ENCODE measurements at places on chromosomes 5 and 9. TPM values are rescaled to one million over a fixed set of nuclear protein-coding genes. Genes with fewer than 3 reads are reported as not detected.
A peak's percentile ranks its signal among the peaks of the same experiment; 100 is the strongest.

- no peaks in the 10 kb centered on the region for H3K27me3 ChIP-seq
- peak overlapping the region; percentile 78 for H3K27ac ChIP-seq
- H3K4me1 ChIP-seq, result peaks cover 32% of the 10 kb centered on the region
- no peaks in the 10 kb centered on the region for H3K36me3 ChIP-seq
These were observed 36.5 kb downstream of the WWC1 start for GRCh38 chr5:168327994-168328393.

- peaks cover 10% of the 10 kb centered on the region for H3K4me1 ChIP-seq
- no peak for DNase-seq
- peaks cover 5% of the 10 kb centered on the region for H3K27me3 ChIP-seq
- H3K36me3 ChIP-seq, result no peaks in the 10 kb centered on the region
- H3K4me3 ChIP-seq, result no peak overlapping the region
- no peak overlapping the region for H3K27ac ChIP-seq
These were observed 161.2 kb upstream of the PITX1 start for GRCh38 chr5:135195270-135195608.

- DNase-seq, result no peak
- no peaks in the 10 kb centered on the region for H3K27me3 ChIP-seq
- no peak overlapping the region for H3K4me3 ChIP-seq
- H3K36me3 ChIP-seq, result no peaks in the 10 kb centered on the region
- H3K27ac ChIP-seq, result no peak overlapping the region
- no peaks in the 10 kb centered on the region for H3K4me1 ChIP-seq
These were observed 224.1 kb downstream of the CACNA1B start for GRCh38 chr9:138101444-138102234.

DNA sequence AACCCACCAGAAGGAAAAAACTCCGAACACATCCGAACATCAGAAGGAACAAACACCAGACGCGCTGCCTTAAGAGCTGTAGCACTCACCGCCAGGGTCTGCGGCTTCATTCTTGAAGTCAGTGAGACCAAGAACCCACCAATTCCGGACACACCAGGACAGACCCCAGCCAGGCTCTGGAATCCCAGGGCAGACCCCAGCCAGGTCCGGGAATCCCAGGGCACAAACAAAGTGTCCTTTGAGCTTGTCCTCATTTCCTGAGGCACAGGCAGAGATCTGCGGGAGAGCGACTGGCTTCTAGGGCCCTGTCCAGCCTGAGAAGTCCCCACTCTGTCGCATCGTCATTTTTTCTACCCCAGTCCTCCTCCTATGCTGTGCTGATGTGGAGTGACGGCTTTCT, 461.1 kb downstream of the ACTL7B start:
- no peaks in the 10 kb centered on the region for H3K4me1 ChIP-seq
- no peaks in the 10 kb centered on the region for H3K36me3 ChIP-seq
- H3K27me3 ChIP-seq, result no peaks in the 10 kb centered on the region
- H3K4me3 ChIP-seq, result no peak overlapping the region
- no peak overlapping the region for H3K27ac ChIP-seq

Gene SPAG8
- total RNA-seq, result 1.4 TPM

DNA sequence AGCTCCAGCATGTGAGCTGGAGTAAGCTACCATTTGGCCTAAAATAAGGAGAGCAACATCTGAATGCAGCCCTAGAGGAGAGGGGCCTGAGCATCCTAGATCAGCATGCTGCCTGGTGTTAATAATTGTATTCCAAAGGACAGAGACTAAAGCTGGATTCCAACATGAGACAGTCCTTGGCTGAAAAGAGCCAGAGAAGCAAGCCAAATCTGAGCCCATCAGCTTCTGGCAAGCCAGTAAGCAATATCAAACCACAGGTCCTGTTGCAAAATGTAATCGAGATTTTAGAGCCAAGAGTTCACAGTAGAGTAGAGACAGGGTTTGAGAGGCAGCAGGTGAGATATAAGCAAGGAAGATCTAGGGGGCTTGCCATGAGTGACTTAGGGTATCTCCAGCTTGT, 42.3 kb upstream of the DMAC1 start:
- H3K27me3 ChIP-seq, result no peaks in the 10 kb centered on the region
- H3K36me3 ChIP-seq, result no peaks in the 10 kb centered on the region

DNA sequence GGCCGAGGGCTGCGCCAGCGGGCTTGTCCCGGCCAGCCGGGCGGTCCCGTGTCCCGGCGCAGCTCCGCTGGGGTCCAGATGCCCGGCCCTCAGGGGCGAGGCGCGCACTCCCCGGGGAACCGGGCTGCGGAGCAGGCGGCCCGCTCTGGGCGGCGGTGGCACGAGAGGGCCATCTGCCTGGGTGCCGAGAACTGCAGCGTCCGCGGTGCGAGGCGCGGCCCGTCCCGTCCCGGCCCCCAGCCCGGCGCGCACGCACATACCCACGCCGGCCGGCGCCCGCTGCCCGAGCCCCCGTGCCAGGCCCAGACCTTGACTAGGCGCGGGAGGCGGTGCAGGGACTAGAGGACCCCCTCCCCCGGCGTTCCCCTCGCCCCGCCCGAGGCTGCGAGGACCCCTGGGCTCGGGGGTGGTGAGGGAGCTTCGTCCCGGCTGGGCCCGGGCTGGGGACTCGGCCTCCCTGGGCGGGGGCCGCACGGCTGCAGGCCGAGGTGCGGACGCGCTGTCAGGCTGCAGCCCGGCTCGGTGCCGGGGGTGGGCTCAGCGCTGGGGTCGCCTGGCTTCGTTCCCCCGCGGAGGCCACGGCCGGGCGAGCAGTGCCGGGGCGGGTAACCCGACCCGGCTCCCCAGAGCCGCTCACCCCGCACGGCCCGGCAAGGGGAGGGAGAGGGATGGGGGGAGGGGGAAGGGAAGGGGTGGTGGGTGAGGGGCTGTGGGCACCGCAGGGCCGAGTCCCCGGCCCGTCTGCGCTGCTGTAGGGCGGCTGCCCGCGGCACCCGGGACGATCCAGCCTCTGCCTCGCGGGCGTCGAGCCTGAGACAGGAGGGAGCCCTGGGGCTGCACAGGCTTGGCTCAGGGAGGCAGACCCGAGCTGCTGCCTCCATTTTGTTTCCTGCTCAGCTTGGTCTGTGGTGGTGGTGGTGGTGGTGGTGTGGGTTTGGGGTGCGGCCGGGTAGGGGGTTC, 1.2 kb upstream of the NSD1 start:
- peak overlapping the region; percentile 26 for H3K4me3 ChIP-seq
- H3K27ac ChIP-seq, result peak overlapping the region; percentile 90
- peaks cover 12% of the 10 kb centered on the region for H3K36me3 ChIP-seq
- H3K27me3 ChIP-seq, result no peaks in the 10 kb centered on the region
- peaks cover 41% of the 10 kb centered on the region for H3K4me1 ChIP-seq
- peak; percentile 67 for DNase-seq

Gene ZDHHC11B
- 0.16 TPM for total RNA-seq

DNA sequence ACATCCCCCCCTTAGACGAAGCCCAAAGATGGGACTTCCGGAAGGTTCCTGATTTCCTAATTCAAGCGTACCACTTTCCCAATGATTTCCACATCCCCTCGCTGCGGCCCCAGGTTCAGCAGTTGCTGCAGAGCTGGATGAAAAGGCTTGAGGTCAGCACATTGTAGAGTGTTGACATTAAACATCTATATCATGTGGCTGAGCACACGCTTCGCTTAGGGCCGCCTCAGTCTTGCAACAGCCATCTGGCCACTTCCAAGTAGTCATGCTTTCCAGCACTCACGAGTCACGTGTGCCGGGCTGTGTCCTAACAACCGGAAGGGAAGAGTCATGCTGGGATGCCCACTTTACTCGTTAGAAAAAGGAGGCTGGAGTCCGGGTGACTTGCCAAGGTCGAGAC, 340.6 kb upstream of the IRX4 start:
- no peaks in the 10 kb centered on the region for H3K4me1 ChIP-seq
- H3K4me3 ChIP-seq, result no peak overlapping the region
- H3K27me3 ChIP-seq, result no peaks in the 10 kb centered on the region
- no peaks in the 10 kb centered on the region for H3K36me3 ChIP-seq
- H3K27ac ChIP-seq, result no peak overlapping the region
- DNase-seq, result no peak

DNA sequence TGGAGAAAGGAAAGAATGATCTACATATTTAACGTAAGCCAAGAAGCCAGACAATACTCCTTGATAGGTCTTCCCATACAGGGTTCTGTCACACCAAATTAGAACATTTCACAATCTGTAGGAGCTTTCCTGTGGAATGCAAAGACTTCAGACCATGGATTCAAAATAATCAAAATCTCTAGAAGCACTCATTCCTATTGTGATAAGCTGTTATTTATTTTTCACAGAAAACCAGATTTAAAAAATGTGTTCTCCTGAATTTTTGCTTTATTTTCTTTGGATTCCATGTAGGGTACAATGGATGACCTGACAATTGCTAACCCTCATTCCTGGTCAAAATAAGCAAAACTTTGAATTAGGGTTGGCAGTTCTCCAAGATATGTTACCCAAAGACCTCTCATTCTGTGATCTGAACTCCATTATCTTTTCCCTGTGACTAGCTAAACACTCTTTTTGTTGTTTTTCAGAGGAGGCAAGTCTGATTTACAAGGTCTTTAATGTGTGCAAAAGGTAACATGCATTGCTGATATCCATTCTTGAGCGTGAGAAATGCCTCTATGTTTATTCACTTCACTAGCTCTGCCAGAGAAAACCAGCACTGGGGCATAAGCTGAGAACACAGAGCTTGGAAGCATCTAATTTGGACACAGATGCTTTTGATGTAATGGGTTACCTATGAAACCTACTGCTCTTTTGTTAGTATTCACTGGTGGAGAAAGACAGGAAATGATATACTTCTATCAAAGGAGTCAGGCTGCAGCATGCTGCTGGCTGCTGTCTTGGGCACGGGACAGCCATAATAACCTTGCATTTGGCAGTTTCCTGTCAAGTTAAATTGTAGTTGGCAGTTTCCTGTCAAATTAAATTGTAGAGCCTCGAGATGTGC, 31.4 kb downstream of the ACTBL2 start:
- H3K4me1 ChIP-seq, result peaks cover 40% of the 10 kb centered on the region
- H3K4me3 ChIP-seq, result no peak overlapping the region
- no peaks in the 10 kb centered on the region for H3K36me3 ChIP-seq
- no peak for DNase-seq
- no peaks in the 10 kb centered on the region for H3K27me3 ChIP-seq
- peak overlapping the region; percentile 73 for H3K27ac ChIP-seq

DNA sequence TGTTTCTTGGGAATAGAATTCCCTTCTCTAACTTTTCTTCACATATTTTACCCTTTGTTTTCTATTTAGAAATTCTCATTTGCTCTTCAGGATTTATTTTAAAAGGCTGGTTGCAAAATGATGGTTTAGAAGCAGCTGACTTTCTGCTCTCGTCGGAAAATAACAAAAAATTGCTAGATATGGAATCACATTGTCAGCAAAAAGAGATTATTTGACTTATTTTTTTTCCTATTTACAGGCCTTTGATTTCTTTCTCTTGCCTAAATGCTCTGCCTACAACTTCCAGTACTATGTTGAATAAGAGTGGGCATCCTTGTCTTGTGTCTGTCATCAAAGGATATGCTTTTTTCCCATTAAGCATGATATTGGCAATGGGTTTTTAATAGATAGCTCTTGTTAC, 1619.1 kb upstream of the ACO1 start:
- H3K4me1 ChIP-seq, result no peaks in the 10 kb centered on the region
- H3K27me3 ChIP-seq, result no peaks in the 10 kb centered on the region
- H3K36me3 ChIP-seq, result no peaks in the 10 kb centered on the region

Gene NSUN2
- total RNA-seq, result 31.4 TPM

GRCh38 chr9:25442526-25442925, 235.7 kb downstream of the TUSC1 start:
- no peak overlapping the region for H3K27ac ChIP-seq
- H3K4me3 ChIP-seq, result no peak overlapping the region
- no peaks in the 10 kb centered on the region for H3K4me1 ChIP-seq
- peak; percentile 8 for DNase-seq

Gene TMEM252
- total RNA-seq, result 0.16 TPM

Gene SPATA31E1
- 0.08 TPM for total RNA-seq

DNA sequence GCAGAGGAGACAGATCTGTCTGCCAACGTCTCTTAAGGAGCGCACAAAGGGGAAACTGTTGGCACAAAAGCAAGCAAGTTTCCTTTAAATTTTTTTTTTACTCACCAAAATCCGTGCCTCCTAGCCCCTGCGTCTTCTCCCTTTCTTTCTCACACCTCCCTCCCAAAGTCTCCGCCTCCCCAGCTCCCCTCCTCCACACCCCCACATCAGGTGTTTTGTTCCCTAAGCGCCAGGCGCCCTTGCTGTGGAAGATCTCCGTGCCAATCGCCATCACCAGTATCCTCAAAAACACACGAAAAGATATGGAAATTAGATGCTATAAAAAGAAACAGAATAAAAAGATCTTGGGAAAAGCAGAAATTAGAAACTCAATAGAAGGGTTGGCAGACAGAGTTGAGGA, 87.6 kb downstream of the DRD1 start:
- no peaks in the 10 kb centered on the region for H3K4me1 ChIP-seq
- H3K4me3 ChIP-seq, result no peak overlapping the region
- DNase-seq, result no peak
- no peaks in the 10 kb centered on the region for H3K36me3 ChIP-seq
- H3K27me3 ChIP-seq, result no peaks in the 10 kb centered on the region

Gene NUTM2F
- 0.87 TPM for total RNA-seq

Gene PCDHA10
- 13.8 TPM for total RNA-seq

Gene PGM5
- total RNA-seq, result 35.2 TPM

DNA sequence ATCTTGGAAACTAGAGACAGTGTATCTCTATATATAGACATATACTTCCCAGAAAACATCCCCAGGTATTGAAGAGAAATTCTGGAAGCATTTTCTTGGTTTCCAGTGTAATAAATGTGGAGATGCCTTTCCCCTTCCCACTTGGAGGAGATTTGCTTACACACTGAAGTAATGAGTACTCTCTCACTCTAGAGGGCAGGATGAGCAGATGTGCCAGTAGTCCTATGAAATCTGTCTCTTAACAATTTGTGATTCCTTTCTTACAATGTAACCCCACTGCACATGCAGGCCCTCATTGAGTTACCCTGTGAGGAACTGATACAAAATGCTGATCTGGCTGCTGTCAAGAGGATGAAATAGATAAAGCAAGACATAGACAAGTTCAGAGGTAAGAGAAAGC, 567.2 kb downstream of the SLCO4C1 start:
- H3K4me1 ChIP-seq, result no peaks in the 10 kb centered on the region

- H3K27ac ChIP-seq, result no peak overlapping the region
- no peaks in the 10 kb centered on the region for H3K4me1 ChIP-seq
- H3K4me3 ChIP-seq, result no peak overlapping the region
- H3K36me3 ChIP-seq, result no peaks in the 10 kb centered on the region
These were observed 12.6 kb downstream of the FAM78A start for GRCh38 chr9:131263701-131264100.

- DNase-seq, result no peak
- H3K36me3 ChIP-seq, result no peaks in the 10 kb centered on the region
- H3K27me3 ChIP-seq, result no peaks in the 10 kb centered on the region
- no peak overlapping the region for H3K27ac ChIP-seq
These were observed 49.7 kb downstream of the WWC1 start for GRCh38 chr5:168341178-168341577.

- no peaks in the 10 kb centered on the region for H3K36me3 ChIP-seq
- H3K27me3 ChIP-seq, result no peaks in the 10 kb centered on the region
- DNase-seq, result peak; percentile 79
- peak overlapping the region; percentile 6 for H3K27ac ChIP-seq
- H3K4me3 ChIP-seq, result no peak overlapping the region
These were observed 265.5 kb upstream of the ADAMTSL1 start for GRCh38 chr9:18208166-18209059.

Measured in hepatocyte (in vitro differentiated cells).